ENCODE measurements at places on chromosomes 3 and 15.

DNA sequence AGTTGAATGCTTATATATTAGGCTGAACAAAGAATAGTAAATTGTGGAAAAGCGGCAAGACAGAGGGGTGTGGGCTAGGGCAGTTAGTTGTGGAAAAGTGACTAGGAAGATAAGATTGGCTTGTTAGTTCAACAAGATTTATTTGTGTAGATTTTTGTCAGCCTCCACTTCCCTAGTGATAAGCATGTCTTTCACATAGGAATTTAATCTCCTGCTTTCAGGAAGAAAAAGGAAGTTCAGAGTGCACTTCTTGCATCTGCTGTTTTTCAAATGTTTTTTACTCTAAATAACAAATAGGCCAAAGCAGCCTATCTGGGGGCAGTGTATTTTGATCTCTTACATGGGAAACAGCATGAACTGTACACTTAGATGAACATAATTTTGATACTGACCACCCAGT lies 919.9 kb downstream of the NAALADL2 start:
- no peak for DNase-seq
- no peak overlapping the region for H3K27ac ChIP-seq
- H3K36me3 ChIP-seq = no peaks in the 10 kb centered on the region
- peaks cover 18% of the 10 kb centered on the region for H3K4me1 ChIP-seq
- H3K4me3 ChIP-seq = no peak overlapping the region

GRCh38 chr3:32412887-32413286 lies 21.2 kb downstream of the CMTM7 start:
- no peaks in the 10 kb centered on the region for H3K36me3 ChIP-seq
- no peaks in the 10 kb centered on the region for H3K4me1 ChIP-seq
- no peak for DNase-seq
- no peak overlapping the region for H3K4me3 ChIP-seq

DNA sequence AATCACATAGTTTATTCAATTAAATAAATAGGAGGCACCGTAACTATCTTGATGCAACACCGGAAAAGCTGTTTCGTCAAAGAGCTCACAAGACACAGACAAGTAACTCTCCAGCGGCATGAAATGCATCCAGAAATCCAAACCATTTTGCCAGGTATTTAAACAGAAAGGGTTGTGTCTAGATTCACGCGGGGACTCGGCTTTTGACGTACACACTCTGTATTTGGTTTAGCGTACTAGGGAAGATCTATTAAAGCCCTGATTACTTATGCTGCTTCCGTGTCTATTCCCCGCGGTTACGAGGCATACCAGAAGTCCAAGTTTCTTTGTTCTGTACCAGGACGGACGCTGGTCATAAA lies 718 bp downstream of the BNIP2 start:
- peaks cover 11% of the 10 kb centered on the region for H3K4me1 ChIP-seq
- peak overlapping the region; percentile 50 for H3K4me3 ChIP-seq
- no peaks in the 10 kb centered on the region for H3K36me3 ChIP-seq
- no peak for DNase-seq
- H3K27me3 ChIP-seq = no peaks in the 10 kb centered on the region

DNA sequence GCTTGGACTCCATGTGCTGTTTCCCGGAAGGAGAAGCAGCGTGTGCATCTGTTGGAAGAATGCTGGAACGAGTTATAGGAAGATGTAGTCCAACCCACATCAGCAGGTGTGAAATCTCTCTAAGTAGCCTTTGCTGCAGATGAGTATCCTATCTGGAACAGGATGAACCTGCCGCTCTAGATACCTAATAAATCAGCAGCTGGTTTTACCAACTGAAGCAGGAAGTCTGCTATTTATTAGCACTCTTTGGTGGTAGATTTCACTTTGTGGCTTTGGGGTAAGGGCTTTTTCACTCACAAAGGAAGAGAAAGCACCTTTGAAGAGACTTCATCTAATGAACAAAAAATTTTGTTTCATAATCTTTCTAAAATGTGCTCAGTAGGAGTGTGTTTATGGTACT lies 66.4 kb downstream of the DCUN1D1 start:
- H3K27me3 ChIP-seq = no peaks in the 10 kb centered on the region
- no peaks in the 10 kb centered on the region for H3K36me3 ChIP-seq
- no peak overlapping the region for H3K4me3 ChIP-seq
- no peak overlapping the region for H3K27ac ChIP-seq

- peaks cover 3% of the 10 kb centered on the region for H3K4me1 ChIP-seq
- no peaks in the 10 kb centered on the region for H3K36me3 ChIP-seq
- no peaks in the 10 kb centered on the region for H3K27me3 ChIP-seq
- H3K27ac ChIP-seq = no peak overlapping the region
- no peak for DNase-seq
Observed at GRCh38 chr3:35483131-35483530, 156.2 kb upstream of the ARPP21 start.

- no peak overlapping the region for H3K4me3 ChIP-seq
- H3K27ac ChIP-seq = no peak overlapping the region
- no peak for DNase-seq
- no peaks in the 10 kb centered on the region for H3K36me3 ChIP-seq
- peaks cover 30% of the 10 kb centered on the region for H3K4me1 ChIP-seq
Observed at GRCh38 chr15:67022587-67023105, 42.8 kb upstream of the SMAD3 start.
